ENCODE measurements at places on chromosomes 2 and 18. TPM values are rescaled to one million over a fixed set of nuclear protein-coding genes. Genes with fewer than 3 reads are reported as not detected.

GRCh38 chr2:29614295-29614830 is 307.0 kb downstream of the ALK start:
- DNase-seq, result no peak
- no peaks in the 10 kb centered on the region for H3K27me3 ChIP-seq
- no peak overlapping the region for H3K27ac ChIP-seq
- no peak overlapping the region for H3K4me3 ChIP-seq
- H3K4me1 ChIP-seq, result peaks cover 23% of the 10 kb centered on the region

GRCh38 chr2:176744146-176744545 is 468.4 kb upstream of the HNRNPA3 start:
- no peaks in the 10 kb centered on the region for H3K36me3 ChIP-seq
- no peak overlapping the region for H3K27ac ChIP-seq
- no peaks in the 10 kb centered on the region for H3K4me1 ChIP-seq
- no peak for DNase-seq
- no peak overlapping the region for H3K4me3 ChIP-seq

Gene EVX2
- not detected for total RNA-seq

GRCh38 chr18:27848336-27848735 is 328.6 kb downstream of the CDH2 start:
- H3K27me3 ChIP-seq, result no peaks in the 10 kb centered on the region
- H3K4me3 ChIP-seq, result no peak overlapping the region
- DNase-seq, result peak; percentile 41
- no peaks in the 10 kb centered on the region for H3K36me3 ChIP-seq
- peak overlapping the region; percentile 51 for H3K27ac ChIP-seq
- peaks cover 41% of the 10 kb centered on the region for H3K4me1 ChIP-seq

GRCh38 chr2:142472382-142472781 is 341.6 kb upstream of the LRP1B start:
- H3K27me3 ChIP-seq, result no peaks in the 10 kb centered on the region
- no peaks in the 10 kb centered on the region for H3K36me3 ChIP-seq
- H3K27ac ChIP-seq, result no peak overlapping the region
- H3K4me1 ChIP-seq, result no peaks in the 10 kb centered on the region
- H3K4me3 ChIP-seq, result no peak overlapping the region
- DNase-seq, result no peak

GRCh38 chr2:36367895-36368353 is 12.3 kb downstream of the CRIM1 start:
- peaks cover 4% of the 10 kb centered on the region for H3K36me3 ChIP-seq
- no peaks in the 10 kb centered on the region for H3K27me3 ChIP-seq
- peak; percentile 47 for DNase-seq
- H3K4me3 ChIP-seq, result no peak overlapping the region

Measured in PC-3 (cell line).